Fibroblast of villous mesenchyme (primary cell): ENCODE measurements at places on chromosomes 11 and 22. TPM values are rescaled to one million over a fixed set of nuclear protein-coding genes. Genes with fewer than 3 reads are reported as not detected.

- no peak for DNase-seq
Observed at GRCh38 chr22:17352798-17353197, 16.5 kb upstream of the CECR2 start.

DCHS1 gene
- 33.7 and 63.8 TPM in 2 replicates for total RNA-seq

DNA sequence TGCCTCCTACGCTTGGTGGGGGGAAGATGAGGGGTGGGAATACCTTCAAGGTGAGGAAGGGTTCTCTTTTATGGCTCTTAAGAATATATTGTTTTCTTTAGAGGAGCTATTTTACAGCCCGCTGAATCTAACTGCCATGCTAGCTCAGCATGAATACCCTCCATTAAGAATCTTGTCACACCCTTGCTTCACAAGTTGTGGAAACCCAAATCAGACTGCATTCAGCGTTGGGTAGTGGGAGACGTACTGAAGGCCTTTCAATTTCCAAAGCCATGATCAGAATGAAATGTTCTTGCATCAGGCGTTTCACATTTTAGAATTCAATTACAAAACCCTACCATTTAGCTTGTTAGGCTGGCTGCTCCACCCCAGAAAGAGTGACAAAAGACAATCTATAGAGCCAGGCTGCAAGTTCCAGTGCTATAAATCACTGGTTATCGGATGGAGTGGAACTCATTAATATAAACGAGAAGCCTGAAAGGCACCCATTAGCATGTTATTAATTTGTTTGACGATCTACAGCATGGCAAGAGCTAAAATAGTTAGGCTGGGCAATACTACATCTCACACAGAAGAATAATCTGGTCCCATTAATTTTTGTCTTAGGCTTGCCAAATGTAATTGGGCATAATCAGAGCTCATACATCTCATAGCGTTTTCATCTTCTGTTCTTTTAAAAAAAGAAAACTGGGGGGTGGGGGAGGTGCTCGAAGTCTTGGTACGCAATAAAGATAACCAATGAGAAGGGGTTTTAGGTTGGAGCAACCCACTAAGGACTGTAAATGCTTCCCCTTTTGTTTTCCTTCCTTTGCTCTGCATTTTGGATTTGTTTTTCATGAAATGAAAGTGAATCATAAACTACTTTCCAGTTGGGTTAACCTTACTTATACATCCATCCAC lies 57.5 kb downstream of the ABTB2 start:
- DNase-seq, result no peak

- DNase-seq, result no peak
Observed at GRCh38 chr11:95486979-95487378, 256.0 kb upstream of the SESN3 start.

GRCh38 chr22:17749605-17750395 lies 24.5 kb downstream of the BID start:
- DNase-seq, result no peak

LRFN4 gene
- 9.9 and 14.5 TPM in 2 replicates for total RNA-seq

DNA sequence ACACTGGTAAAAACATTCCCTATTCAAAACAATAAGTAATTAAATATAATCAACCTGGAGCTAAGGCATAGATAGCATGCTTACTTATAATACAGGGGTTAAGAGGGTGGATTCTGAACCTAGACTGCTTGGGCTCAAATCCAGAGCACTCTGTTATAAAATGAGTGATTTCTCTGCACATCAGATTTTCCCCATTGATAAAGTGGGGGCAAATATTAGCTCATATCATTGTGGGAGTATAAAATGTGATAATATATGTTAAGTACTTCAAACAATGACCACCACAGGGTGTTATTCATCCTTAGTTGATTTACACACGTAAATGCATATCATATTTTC lies 139.4 kb downstream of the LUZP2 start:
- DNase-seq, result no peak

KDELR3 gene
- total RNA-seq, result 125 and 139 TPM in 2 replicates

- peak; percentile 42 for DNase-seq
Observed at GRCh38 chr11:118171269-118172062, 5.0 kb downstream of the SCN2B start.

CRYBB2 gene
- not detected in 2 replicates for total RNA-seq
